ENCODE measurements at places on chromosomes 7 and 10.

DNA sequence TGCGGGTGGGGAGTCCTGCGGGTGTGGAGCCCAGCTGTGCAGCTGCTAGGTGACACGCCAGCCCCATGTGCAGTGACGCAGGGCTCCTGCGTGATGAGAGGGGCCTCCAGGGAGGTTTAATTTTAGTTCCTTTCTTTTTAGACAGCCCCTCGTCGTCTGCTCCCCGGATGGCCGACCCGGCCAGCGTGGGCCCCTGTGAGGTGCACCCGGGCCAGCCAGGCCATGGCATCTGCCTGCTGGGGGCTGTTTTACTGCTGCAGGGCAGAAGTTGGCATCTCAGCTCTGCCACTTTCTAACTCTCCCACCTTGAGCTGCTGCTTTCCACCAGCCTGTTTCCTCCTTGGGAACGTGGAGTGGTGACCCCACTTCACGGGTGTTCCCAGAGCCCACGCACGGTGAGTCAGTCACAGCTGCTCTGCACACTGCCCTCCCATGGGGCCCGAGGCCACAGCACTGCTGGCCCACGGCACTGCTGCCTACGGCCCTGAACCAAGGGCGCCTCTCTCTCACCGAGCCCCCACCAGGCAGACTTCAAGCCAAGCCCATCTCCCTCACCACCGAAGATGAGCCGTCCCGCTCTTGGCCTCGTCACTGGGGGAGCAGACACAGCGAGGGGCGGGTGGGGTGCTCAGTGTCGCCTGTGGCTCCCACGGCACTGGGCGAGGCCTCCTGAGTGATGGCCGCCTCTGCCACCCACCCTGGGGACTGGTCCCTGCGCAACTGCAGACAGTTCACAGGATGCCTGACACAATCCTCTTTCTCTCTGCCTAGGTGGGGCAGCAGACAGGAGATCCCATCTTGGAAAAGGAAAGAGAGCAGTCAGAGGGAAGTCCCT, 21.3 kb downstream of the CYP2W1 start:
- DNase-seq = no peak

- no peak for DNase-seq
Observed at GRCh38 chr7:99844328-99844727, 16.5 kb downstream of the CYP3A43 start.

GRCh38 chr7:101953248-101953819, 135.9 kb downstream of the CUX1 start:
- DNase-seq = no peak

- DNase-seq = no peak
Observed at GRCh38 chr7:156948361-156948760, 1.2 kb upstream of the NOM1 start.

DNA sequence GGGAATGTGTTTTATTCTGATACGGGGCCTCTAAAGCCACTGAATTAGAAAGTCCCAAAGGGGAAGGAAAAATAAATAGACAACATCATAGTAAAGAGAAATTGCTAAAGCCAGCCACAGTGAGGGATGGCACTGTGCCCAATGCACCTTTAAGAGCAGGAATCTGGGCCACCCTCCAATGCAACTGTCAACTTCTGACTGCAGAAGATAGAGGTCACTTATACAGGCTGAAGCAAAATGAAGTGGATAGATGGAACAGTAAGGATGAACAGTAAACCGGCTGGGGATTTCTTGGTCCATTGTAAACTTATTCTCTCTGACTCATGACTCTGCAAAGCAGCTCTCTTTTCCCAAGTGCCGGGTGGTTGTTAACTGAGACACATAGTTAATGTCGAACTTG, 54.0 kb upstream of the KCNIP2 start:
- no peak for DNase-seq

DNA sequence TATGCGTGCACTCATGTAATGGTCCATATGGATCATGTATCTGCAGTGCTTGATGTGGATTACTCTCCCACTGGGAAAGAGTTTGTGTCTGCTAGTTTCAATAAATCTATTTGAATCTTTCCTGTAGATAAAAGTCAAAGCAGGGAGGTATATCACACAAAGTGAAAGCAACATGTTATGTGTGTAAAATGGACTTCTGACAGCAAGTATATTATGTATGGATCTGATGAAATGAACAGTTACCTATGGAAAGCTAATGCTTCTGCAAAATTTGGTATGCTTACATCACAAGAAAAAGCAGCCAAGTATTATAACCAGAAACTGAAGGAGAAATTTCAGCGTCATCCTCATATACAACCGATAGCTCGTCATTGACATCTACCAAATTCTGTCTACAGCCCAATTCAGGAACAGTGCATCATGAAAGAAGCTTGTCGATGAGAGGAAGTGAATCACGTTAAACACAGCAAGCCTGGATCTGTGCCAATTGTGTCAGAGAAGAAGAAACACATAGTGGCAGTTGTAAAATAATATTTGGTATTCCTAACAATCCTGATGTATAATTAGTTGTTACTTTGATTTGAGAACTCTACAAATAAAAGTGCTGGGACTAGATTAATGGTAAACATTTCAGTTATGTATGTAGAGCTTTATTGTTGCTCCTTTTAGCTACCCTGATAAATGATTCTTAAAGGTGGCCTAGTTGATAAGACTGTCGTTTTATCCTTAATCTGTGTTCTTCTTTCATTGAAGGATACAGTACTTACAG, 14.2 kb upstream of the SYPL1 start:
- DNase-seq = no peak

DNA sequence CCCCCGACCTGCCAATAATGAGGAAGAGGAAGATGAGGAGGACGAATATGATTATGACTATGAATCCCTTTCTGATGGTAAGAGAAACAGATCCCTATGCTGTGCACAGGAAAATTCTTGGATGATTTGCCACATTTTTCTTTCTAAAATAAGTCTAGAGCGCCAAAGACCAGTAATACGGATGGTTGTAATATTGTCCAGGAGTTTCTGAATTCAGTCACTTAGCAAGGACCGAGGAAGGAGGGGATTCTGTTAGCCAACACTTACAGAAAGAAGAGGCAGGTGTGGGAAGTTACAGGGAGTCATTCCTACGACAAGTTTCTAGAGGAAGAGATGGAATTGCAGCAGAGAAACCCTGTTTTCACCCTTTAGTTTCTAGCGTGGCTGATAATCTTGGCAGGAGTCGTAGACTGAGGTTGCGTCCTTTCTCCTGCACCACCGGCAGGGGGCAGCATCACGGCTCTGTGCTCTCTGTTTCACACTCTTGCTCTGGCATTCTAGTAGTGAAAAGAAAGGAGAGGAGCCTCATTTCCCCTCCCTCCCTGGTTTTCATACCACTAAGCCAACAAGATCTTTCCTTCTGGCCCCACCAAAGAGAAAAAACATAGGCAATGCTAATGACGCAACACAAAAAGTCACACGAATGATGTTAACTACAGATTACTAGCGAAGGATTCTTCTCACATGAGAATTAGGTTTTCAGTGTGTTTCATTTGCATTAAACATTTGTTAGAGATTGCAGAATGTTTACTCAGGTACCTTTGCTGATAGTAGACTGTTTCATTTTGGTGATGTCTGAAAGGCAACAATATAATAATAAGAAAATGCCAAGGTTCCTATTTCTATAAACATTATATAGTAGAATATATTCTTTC, 82.7 kb downstream of the NOC3L start:
- peak; percentile 15 for DNase-seq

DNA sequence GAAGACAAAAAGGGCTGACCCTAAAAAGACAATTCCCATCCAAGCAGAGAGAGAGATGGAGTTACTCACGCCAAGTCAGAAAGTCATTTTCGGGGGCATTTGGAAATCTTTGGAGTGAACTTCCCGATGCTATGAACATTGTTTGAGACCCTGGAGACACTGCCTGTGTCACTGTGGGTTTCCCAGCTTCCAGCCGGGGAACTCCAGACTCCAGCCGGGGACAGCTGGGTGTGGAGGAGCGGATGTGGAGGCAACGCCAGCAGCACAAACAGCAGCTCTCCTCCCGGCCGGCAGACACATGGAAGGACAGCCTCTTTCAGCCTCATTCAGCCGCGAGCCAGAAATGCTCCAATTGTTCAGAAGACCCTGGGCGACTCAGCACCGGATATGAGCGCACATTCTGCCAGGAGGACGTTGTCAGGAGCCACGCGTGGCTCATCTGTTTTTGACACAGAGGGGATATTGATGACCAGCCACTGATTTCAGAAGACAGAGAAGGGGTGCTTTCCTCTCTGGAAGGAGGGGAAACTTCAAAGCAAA, 97.6 kb downstream of the PRPF18 start:
- DNase-seq = no peak

- DNase-seq = no peak
Observed at GRCh38 chr10:88147000-88147798, 283.8 kb downstream of the PTEN start.

DNA sequence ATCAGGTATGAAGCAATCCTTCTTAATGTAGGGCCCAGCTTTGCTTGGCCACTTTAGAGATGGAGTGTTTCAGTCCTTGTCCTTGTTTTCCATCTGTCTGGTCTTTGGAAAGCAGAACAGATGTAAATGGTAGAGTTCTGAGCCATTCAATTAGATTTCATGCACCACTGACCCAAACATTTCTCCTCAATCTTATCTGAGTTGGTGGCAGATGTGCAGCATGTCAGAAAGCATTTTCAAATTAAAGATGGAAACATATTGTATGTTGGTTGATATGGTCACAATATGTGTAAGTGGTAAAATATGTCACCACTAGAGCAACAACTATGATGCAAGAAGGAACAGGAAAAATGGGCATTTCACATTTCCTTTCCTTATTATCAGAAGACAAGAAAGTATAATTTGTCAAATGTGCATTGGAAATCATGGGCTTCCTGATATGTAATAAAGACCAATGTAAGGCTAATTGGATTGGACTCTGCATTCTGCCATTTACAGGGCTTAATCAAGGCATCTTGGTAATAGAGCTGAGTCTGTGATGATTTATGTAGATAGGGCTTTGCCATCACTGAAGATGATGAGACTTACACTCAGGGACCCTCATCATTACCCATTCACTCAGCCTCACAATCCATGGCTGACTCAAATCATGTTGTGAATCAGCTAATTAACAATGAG, 750.7 kb downstream of the NRG3 start:
- no peak for DNase-seq

DNA sequence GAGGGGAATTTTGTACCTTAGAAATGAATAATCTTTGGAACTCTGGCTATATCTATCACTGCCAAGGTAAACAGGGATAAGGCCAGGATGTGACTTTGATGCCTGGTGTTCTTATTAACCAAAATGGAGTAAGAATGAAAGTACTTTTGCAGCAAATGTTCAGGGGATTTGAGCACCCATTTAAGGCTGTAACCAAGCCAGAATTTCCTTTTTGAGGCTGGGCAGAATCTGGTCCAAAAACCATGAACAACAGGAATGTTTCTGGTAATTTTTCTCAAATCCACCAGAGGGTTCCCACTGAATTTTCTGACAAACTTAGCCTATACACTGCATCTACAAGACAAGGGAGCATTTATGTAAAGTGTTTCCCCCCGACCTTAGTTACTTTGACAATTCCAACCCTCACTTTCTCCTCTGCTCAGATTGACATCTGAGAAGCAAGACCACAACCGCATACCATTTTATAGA, 120.6 kb downstream of the BAMBI start:
- no peak for DNase-seq

DNA sequence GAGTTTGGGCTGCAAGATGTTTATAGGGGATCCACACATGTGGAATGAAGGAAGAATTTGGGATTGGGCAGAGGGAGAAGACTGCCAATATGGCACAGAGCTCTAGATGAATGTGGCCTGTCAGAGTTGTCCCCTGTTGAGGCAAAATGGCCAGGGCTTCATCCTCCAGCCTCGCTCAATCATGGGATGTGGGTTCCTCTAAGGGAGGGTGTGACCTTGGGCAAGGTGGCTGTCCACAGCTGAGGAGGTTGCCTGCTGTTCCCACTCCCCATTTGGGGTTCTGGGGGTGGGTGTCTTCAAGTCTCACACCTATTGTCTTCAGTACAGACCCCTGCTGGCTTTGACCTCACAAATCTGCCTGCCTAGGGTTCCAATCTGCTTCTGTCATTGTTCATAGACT, 121.6 kb upstream of the FAM204A start:
- no peak for DNase-seq

DNA sequence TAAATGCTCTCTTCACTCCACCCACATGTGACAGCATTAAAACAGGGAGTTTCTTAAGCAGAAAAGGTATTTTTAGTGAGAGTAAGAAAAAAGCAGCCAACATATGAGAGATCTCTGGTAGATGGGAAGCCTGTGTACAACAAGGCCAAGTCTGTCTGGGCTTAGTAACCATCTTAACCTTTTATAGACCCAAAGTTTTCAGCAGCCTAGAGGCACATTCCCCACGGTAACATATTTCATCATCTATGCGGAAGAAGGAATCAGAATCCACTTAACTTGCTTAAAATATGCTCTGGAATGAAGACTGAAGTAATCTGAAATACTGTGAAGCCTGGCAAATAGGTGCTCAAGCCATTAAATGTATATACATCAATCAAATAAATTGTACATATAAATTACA, 127.8 kb downstream of the RAPGEF5 start:
- no peak for DNase-seq

- DNase-seq = no peak
Observed at GRCh38 chr7:145339319-145339718, 503.5 kb upstream of the TPK1 start.

DNA sequence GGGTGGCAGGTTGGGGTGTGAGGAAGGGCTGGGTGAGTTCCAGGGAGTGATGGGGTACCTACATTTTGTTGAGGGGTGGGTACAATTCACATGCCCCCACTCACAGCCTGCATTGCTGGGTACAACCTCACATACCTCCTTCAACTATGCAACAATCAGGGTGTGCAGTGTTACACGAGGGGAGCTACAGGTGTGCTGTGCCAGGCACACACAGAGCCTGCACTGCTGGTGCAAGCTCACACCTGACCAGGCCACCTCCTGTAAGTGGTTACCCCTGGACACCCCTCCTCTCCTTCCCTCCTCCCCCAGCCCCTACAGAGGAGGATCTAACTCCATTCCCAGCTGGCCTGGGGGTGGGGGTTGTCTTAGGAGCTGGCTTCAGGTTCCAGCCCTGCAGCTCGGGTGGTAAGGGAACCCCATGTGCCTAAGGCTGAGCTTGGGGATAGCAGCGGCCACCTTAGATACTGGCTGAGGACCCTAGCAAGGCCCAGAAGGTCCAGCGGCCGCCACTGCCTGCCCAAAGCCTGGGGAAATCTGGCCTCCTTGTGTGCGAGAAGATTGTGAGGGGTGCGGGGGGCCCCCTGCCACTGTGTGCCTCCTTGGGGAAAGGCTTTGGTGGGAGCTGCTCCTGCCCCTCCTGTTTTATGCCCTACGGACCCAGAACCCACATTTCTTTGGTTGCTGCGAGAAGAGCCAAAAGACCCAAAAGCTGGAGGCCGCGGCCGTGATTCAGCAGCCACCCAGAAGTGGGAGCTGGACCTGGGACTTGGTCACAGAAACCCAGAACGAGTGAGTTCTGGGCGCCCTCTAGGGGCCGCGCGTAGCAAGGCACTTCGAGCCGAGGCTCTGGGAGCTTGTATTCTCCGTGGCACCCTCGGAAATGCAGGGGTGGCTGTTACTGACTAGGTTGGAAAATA, 10.8 kb downstream of the TLX1 start:
- DNase-seq = peak; percentile 66

All from T1000 (cell line).